OCI-LY7 (cell line): ENCODE measurements at places on chromosomes 5 and 9. TPM values are rescaled to one million over a fixed set of nuclear protein-coding genes. Genes with fewer than 3 reads are reported as not detected.

The TOR1B gene
- 14.9 and 18.4 TPM in 2 replicates for total RNA-seq

The GRIN3A gene
- total RNA-seq, result not detected in 2 replicates

The SLC6A19 gene
- not detected in 2 replicates for total RNA-seq

The HTR1A gene
- not detected in 2 replicates for total RNA-seq

The C5 gene
- total RNA-seq, result 7.9 and 10.2 TPM in 2 replicates

The CTXN3 gene
- not detected in 2 replicates for total RNA-seq

DNA sequence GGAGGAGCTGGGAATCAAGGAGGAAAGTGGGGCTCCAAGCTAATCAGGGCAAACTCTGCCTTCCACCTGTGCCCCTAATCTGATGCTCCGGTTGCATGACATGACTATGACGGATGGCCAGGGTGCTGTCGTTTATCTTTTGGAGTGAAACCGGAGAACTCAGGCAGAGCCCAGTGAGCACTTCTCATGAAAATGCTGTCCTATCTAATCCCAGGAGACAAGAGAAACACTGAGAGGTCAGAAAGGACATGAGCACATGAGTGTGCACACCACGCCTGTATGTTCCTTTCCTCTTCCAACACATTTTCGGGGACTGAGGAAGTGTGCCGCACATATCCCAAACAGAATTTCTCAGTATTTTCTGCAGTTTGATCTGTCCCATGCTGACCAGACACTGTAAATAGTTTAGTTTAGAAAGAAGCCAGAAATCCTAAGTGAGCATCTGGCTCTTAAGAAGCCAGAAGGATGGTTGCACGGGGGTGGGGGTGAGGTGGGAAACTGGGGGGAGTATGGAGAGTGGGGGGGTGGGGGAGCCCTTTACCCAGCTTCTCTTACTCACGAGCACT is 217.1 kb downstream of the TSSK1B start:
- DNase-seq, result no peak

DNA sequence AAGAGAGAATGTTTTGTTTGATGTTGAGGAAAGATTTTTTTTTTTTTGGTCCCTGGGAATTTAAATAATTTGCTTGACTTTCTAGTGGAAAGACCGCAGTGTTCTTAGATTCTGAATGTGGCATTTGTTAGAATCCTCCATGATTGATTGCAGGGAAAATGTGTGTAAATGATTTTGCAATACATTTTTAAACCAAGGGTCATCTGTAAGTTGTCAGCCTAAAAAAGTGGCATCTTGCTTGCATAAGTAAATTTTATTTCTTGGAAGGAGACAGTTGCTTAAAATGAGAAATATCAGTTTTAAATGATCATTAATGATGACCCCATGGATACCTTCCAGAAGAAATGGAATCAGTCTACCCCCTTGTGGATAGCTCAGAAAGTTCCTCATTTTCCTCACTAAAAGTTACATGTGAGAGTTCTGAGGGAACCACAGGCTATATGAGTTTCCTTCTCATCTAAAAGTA is 105.1 kb upstream of the SLC25A48 start:
- no peak for DNase-seq

GRCh38 chr5:39274398-39275085 is 55.2 kb upstream of the FYB1 start:
- peak; percentile 11 for DNase-seq

GRCh38 chr9:135701959-135702721 is at the start of gene KCNT1:
TSS of gene KCNT1 (plus strand) at chr9:135702185. CDS start at chr9:135702259, 74 bp downstream.
- peak; percentile 22 for DNase-seq

DNA sequence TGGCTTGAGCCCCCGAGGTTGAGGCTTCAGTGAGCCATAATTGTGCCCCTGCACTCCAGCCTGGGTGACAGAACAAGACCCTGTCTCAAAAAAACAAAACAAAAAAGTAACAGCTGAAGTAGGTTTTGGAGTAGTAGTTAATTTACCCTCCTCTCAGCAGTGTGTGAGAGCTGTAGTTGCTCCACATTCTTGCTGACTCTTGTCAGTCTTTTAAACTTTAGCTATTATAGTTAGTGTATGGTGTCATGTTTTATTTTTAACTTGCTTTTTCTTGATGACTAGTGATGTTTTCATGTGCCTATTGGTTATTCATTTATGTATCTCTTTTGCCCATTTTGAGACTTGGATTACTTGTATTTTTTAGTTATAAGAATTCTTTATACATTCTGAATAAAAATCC is 52.9 kb upstream of the DHFR start:
- no peak for DNase-seq

DNA sequence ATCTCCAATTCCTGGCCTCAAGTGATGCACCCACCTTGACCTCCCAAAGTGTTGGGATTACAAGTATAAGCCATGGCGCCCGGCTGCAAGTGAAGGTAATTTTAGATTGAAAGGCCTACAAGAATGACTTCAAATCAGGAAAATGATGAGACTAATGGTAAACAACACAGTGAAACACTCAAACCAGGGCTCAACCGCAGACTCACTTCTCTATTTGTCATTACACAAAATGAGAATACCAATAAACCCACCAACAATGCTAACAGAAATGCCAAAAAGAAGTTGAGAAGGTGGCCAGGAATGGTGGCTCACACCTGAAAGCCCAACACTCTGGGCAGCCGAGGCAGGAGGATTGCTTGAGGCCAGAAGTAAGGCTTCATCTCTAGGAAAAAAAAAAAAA is 92.1 kb downstream of the UBAP2 start:
- DNase-seq, result no peak

- DNase-seq, result no peak
These were observed 198.6 kb upstream of the SH3GL2 start for GRCh38 chr9:17380126-17380861.

DNA sequence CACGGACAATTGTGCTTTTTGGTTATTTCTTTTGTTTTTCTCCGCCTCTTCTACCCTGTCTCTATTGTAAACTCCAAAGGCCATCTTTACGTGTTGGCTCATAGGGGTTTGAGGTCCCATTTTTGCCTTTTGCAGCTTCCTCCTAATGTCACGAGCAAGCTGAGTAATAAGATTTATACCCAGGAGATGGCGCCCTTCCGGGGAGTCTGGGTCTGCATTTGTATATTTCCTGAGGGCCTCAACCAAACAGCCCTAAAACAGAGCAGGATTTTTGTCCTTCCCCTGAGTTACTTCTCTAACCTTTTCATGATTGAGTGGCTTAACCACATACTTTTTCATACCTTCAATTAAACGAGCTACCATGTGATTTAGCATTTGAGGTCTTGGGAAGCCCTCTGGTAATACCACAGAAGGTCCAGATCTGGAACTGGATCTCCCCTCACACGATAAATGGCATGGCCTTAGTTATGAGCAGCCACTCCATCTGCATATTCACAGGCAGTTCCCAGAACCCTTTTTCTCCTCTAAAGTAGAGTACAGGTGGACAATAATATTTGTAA is 11.2 kb upstream of the CFAP95 start:
- peak; percentile 21 for DNase-seq

DNA sequence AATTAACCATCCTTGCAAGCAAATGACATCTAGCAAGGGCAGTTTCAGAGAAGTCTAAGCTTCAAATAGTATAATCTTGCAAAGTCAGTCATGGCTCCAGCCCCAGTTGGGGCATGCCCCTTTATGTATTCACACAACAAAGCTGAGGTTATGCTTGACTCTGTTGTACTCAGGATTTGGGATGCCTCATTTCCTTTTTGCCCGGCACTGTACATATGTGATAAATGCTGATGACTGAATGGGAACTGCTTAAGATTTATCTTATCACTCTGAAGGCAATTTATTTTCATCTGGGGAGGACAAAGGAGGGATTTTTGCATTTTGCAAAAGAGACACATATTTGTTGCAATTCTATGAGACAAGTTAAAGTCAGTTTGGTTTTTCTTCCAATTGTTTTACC is 219.2 kb downstream of the TRPM3 start:
- DNase-seq, result no peak

DNA sequence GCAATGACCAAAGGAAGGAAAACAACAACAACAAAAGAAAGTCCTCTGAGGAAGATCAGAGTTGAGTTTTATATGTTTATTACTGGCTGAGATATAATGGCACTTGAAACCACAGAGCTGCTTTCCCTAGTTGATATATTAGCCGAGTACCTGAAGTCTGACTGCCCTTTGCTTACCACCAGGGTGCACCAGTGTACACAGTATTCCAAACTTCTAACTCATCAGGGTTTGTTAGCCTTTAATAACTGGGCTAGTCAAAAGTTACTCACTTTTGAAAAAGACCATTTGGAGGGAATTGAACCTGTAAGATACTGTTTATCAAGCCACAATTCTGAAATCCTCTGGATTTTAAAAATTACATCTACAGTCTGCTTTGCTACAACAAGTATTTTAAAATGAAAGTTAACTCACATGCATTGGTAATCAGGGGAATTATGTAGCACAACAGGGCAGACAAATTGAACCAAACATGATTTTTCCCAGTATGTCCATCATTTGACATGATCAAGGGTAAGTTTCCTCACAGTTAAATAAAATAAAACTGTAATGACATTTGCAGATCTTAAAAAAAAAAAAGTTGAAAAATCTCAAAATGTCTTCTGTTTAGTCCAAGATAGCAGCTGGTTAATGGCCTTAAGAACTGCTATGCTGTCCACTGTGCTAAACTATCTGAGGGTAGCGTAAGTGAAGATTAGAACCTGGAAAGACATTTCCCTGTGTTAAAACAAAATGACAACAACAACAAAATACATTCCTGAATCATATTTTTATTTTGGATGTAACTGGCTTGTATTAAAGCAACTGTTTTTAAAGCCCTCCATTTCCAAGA is 57.3 kb upstream of the C6 start:
- DNase-seq, result peak; percentile 21

- DNase-seq, result no peak
These were observed 206.4 kb downstream of the PTTG1 start for GRCh38 chr5:160627921-160628618.

DNA sequence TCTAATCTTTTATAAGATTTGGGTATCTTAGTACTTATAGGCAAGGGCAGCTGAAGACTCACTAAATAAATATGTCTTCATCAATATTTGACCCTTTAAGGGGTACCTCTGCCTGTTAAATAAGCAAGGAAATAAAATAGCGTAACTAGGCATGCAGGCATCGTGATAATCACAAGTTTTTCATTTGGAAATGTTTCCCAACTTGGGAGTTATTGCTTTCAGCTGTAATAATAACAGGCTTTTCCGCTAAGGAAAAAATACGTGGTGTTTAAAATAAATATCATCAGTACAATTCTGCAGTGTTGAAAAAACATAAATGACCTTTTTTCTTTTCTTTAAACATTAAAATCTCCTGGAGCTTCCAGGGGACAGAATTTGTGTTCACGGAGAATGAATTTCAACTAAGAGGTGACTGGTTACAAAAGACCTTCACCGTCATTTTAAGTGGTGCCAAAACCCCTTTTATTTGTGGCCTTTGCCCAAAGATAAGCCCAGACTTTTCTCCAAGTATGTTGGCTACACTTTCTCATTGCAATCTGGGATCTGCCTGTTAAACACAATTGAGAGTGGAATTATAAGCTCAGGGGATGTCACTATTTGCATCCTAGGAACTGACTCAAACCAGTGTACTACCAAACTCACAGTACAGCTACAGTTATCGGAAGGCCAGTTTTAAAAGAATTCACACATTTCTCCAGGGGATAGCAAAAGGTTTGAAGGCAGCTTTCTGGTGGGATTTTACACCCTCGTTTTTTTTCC is 218.6 kb downstream of the FBXL7 start:
- no peak for DNase-seq

DNA sequence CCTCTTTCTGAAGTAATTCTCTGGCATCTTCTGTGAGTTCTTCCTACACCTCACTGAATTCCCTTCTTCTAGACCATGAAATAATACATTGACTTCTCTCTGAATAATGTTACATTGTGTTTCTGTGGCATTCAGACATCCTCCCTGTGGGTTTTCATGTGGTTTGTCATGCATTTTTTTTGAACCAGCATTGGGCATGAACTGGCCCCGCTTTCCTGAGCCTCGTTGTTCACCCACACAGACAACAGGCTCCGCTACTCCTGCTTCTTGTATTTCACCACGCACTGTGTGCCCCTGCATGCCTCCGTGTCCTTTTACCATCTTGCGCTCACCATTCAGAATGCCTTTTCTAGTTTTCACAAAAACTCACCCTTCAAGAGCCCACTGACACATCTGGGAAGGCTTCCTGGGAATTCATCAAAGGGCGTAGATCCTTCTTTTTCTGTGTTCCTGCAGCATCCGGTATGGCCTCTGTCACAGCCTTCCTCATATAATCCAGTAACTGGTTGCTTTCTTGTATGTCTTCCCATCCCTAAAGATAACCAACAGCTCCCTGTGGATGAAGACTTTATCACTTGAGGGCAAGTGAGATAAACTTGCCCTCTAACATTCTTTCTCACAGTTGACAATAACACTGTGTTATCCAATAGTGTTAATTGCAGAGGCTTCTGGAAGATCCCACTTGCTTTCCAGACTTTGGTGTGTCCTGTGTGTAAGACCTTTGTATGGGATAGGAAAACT is 51.5 kb upstream of the ADAMTSL1 start:
- no peak for DNase-seq

DNA sequence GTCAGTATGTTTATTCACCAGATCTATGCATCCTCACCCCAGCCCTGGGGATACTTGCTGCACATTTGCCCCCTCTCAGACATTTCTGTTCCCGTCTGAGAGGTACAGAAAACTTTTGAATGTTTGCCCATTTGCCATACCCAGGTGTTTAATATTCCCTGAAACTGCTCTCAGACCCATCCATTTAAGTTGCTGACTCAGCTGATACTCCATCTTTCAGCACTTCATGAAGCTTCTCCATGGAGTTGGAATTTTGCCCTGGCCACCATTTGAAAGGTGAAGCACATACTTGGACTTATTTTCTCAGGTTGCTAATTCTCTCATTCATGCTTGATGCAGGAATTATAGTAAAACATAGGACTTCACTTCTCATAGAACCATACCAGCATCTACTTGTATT is 203.9 kb upstream of the OR13F1 start:
- no peak for DNase-seq

DNA sequence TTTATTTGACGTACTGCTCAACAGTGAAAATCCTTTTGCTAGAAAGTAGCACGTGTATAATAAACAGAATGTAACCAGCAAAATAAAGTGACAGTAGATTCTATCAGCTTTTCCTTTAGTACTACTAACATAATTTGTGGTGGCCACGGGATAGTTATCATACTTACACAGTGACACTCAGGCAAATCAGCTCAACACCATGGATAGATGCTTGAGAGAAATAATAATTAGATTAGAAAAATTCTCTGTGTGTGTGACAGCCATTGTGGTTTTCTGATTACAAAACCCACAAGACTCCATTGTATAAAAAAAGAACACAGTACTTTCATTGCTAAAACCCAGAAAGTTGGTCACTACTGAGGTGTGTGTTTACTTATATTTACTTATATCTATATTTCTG is 101.1 kb downstream of the MUSK start:
- DNase-seq, result no peak

DNA sequence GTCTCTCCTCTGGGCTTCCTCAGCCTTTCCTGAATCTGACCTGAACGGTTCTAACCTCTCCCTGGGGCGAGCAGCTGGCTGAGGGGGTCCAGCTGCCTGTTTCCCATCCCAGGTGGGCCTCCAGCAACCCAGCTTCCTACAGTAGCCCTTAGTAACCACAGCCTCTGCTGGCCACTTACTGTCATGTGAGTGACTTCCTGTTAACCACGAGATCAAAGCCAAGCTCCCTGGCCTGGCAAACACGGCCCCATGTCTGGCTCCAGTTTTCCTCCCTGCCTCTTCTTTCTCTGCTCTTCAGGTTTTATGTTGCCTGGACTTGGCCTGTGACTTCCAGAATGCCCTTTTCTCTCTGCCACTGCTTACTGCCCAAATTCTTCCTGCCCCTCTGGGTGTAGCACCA is 47.2 kb upstream of the DAB2IP start:
- no peak for DNase-seq
